ENCODE measurements at places on chromosomes 3 and 15.

- no peak for DNase-seq
These were observed 36.2 kb downstream of the BBS4 start for GRCh38 chr15:72722071-72722696.

DNA sequence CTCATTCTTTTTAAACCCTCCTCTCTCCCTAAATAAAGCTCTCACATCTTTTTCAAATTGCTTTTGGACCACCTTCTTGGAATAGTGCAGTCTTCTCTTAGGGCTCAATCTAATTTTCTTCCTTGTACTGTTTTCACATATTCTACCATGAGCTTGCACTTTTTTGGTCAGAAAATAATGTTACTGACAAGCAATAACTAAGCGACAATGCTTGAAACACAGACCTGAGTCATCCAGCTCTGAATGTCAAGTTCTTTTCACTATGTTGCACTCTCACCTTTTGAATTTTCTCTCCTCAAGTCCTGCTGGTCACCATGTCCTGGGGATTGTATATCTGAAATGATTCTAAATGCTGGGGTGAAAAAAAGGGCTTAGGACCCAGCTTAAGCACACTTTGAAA lies 8.9 kb downstream of the TNFAIP8L3 start:
- DNase-seq, result no peak

GRCh38 chr3:150251187-150252062 lies 156.7 kb upstream of the TSC22D2 start:
- no peak for DNase-seq

DNA sequence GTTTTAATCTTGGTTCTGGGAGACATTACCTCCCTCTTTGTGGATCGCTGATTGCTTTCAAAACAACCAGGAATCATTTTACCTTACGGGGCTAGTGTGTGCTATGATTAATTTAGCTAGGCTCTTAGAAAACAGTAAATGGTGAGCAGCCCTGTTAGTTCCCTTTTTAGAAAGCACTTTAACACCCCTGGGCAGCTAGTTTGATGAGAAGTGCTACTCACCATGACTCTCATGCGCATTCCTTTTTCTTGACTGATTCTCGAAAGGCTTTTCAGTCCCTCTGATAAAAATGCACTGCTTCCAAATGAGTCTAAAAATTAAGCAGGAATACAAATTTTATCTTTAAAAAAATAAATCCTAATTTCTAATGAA lies 75.3 kb upstream of the LEKR1 start:
- no peak for DNase-seq

DNA sequence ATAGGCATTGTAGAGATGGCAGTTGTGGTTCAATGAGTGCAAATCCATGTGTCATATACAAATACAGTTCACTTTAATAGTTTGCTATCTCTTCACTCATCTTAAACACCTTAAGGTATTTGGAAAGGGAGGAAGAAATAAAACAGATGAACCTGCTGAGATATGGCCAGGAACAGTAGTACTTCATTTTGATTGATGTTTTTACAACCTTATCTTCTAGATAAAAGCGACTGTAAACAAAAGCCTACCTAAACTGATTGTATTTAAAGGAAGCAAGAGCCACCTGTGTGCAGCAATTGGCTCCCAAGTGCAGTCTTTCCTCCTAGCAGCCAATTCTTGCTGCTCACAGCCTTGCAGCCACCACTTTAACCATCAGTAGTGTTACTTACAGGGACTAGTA lies 217.7 kb downstream of the CDIN1 start:
- no peak for DNase-seq

DNA sequence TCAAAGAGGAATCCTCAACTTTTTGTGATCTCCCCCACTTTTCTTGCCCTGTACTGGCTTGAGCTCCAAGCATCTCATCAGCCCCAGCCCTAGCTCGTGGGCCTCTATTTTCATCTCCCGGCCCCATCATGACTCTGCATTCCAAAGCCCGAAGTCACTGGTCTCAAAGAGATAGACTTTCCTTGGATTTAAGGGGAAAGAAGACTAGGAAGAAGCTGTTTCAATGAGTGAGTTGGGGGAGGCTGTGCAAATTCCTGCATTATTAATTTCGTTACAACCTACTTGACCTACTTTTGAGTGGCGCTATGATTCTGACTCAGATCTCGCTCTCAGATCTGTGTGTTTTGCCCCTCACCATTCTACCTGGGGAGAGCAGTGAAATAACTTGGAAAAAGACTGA lies 266.6 kb upstream of the TBL1XR1 start:
- DNase-seq, result no peak

DNA sequence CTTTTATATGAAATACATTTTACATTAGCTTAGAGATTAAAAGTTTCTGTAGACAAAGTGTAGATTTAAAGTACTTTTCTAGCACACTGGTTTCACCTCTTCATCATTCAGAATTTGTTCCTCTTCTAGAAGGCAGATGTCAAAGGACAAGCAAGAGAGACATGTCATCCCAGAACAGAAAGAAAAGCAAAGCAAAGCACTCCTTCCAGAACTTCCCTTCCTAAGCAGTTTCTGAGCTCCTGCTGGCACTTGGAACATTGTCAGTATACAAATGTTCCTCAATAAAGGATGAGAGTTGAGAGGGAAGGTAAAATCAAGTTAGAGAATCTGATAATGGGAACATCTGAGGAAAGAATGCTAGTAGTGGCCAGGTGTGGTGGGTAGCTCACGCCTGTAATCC lies 26.2 kb downstream of the TMOD3 start:
- DNase-seq, result no peak

DNA sequence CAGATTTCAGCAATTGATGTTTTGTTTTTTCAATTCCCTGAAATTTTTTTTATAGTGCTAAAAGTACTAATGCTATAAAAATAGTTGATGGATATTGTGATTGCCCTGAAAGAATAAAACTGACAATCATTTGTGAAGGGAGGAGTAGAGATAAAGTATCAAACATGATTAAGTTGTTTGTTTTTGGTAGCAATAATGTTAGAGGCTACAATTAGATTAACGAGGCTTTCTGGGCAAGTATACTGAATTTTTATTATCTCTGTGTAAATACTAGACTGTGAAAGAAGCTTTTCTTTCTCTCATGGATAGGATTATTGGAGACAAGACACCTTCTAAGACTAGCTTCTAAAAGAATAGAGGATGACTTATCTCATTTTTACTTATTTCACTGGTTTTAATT lies 15.6 kb downstream of the NR1D2 start:
- DNase-seq, result no peak

GRCh38 chr3:101010296-101010695 lies 17.1 kb upstream of the ABI3BP start:
- no peak for DNase-seq

DNA sequence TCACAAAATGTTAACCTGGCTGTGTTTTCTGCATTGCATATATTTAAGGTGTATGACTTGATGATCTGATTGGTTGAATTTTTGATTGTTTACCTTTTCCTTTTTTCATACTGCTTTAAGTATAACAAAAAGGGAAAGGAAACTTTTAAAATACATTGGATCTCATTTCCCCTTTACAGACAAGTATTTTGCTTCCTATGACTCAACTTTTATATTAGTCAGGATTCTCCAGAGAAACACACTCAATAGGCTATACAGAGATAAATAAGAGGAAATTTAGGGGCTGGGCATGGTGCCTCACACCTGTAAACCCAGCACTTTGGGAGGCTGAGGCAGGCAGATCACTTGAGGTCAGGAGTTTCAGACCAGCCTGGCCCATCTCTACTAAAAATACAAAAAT lies 205.8 kb downstream of the TJP1 start:
- DNase-seq, result no peak

DNA sequence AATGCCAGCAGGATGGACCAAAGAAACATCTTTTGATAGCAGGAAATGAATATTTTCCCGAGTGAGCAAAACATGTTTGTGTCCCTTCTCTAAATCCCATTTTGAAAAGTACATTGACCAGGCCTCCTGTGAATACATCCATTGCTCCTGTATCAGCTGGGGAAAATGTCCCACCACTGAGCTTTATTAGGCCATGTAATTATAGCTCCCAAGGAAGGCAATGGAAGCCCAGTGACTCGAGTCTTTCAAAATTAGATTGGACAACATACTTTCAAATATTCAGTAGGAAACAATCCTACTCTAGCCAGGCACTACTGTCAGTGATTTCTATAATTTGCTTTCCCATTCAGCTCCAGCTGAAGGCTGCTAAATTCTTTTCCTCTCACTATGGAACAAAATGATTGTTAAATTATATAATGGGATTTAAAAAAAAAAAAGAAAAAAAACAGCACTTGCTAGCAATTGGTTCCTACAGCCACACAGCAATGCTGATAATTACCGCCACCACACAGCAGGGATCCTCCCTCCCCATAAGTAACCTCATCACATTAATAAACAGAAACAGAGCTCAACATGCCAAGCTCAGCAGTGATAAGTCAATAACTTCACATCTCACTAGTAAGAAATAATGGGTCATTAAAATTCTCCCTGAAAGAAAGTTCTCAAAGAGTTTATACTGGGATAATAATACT lies 172.4 kb upstream of the SLC2A2 start:
- DNase-seq, result no peak

DNA sequence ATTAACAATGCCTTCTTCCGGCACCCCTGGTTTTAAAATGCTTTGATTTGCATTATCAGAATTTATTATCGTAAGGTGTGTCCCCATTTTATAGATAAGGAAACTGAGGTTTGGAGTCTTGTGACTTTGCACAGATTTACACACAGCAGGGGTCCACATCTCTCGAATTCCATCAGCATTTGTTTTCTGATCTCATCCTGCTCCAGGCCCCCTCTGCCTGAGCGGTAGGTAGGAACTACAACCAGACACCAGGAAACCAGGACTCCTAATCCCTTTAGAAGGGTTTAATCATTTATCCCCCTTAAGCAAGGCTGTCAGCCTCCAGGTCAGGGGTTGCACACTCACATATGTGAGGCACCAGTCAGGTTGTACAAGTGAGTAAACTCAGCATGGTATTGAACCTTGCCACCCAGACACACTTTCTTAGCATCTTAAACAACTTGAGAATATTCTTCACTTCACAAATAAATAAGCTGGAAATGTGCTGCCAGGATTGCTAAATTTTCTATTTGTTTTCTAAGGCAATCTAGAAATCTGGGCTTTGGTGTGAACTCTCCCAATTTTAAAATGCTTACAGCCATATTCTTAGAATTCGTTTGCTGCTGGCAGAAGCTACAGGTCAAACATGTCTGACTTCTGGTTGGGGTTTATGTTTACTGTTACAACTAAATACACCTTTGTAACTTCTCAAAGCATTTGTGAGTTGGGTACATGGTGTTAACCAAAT lies 31.7 kb upstream of the CMTM7 start:
- DNase-seq, result no peak

DNA sequence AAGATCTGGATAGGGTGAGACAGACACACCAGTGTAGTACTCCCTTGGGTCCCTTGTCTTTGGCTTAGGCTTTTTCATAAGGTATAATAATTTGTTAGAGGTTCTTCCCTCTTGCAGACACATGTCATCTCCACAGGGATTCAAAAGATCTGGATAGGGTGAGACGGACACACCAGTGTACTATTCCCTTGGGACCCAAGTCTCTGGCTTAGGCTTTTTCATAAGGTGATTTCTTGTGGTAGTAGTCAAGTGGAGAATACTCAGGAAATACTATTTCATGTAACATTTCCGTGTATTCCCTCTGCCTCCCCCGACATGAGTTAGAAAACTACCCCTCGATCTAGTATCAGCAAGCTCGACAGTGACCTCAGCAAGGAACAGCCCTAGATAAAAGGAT lies 954 bp upstream of the MAPKBP1 start:
- no peak for DNase-seq

- DNase-seq, result no peak
These were observed 35.3 kb downstream of the OXNAD1 start for GRCh38 chr3:16300307-16300706.

DNA sequence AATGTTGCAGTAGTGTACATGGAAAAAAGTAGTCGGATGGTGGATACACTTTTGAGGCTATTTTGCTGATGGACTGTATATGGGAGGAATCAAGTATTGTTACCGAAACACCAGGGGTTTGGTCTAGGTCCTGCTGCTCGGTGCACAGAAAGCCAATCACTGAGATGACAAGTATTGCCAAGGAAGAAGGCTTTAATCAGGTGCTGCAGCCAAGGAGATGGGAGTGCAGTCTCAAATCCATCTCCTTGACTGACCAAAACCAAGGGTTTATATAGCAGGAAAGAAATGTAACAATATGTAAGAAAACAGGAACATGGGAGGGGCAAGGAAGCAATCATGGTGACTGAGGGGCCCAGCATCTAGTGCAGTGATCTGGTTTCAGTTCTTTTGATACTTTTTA lies 2.8 kb upstream of the ACVR2B start:
- no peak for DNase-seq

GRCh38 chr15:69573815-69574475 lies 121.3 kb downstream of the RPLP1 start:
- DNase-seq, result no peak

GRCh38 chr15:56815247-56815646 lies 81.9 kb upstream of the ZNF280D start:
- DNase-seq, result no peak

DNA sequence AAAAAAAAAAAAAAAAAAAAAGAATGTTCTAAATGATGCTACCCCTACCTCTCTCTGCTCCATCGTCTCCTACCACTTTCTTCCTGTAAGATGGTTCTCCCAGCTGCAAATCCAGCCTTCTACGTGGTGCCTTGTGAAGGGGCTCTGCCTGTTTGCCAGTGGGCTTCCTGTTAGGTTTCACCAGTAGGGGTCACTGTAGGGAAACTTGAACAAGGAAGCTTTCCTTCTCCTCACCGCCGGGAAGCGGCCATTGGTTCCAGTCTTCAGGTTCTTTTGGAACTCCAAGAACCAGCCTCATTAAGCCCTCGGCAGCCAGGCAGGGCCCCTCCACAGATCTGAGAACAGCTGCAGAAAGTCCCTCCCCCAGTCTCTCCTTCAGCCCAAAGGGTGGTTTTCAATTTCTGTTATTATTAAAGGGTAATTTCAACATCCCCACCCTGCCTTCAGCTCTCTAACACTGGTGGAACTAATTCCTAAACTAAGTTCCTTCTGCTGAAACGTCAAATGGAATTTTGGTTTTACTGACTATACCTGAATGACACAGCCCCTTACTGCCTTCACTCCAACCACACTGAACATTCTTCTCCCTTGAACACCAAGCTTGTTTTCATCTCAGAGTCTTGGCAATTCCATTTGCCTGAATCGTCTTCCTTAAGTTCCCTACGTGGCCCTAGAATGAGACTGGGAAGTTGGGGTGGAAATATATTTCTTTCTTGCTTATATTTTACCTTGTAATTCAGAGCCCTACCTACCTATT lies 13.5 kb downstream of the MCCC1 start:
- no peak for DNase-seq

DNA sequence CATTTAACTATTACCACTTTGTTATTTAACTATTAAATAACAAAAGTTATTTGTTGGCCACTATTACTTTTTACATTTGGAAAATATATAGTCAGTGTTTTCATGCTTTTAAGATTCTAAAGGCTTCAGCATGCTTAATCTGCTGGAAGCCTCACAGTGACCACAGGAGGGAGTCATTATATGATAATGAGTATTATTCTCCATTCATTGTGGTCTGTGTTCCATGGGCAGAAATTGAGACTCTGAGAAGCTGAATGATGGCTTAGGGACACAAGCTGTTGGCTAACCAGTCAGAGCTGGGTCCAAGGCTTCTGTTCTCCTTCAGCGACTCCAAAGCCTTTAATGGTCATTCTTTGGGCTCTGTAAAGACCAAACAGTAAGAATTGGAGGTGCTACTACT lies 64.7 kb downstream of the BFSP2 start:
- no peak for DNase-seq

GRCh38 chr3:150830094-150830681 lies 67.2 kb upstream of the SIAH2 start:
- no peak for DNase-seq

GRCh38 chr3:4841225-4841624 lies 138.0 kb upstream of the BHLHE40 start:
- DNase-seq, result no peak

GRCh38 chr3:11379238-11379823 lies 107.1 kb downstream of the ATG7 start:
- DNase-seq, result peak; percentile 12
